GM18507 (cell line): ENCODE measurements at places on chromosomes 11 and 22.

DNA sequence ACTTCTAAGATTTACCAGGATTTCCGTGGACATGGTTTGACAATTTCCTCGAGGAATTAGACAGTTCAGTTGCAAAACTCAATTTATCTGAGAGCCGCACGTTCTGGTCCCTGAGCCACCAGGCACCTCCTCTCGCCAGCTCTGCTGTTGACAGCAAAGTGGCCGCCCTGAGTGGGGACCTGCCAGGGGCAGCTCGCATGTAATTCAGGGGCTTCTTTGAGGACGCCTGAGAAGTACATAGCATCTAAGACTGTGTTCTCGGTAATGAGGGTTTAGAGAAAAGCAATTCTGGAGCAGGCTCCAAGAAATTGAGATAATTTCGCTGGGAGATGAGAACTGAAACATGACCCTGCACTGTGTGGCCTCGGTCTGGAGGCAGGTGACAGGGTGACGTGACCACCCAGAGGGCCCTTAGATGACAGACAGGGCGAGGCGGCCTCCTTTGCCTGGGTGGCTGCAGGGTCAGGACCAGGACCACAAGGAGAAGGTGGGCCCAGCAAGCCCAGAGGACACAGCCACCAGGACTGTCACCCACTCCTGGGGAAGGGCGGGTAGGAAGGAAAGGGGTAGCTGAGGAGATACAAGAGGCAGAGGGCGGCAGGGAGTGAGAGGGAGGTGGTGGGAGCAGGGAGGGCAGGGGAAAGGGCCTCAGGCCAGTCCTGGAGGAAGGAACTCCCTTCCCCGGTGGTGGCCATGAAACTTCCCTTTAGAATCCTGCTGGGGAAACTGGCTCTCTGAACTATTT lies 55.0 kb downstream of the RTL6 start:
- no peak for DNase-seq

DNA sequence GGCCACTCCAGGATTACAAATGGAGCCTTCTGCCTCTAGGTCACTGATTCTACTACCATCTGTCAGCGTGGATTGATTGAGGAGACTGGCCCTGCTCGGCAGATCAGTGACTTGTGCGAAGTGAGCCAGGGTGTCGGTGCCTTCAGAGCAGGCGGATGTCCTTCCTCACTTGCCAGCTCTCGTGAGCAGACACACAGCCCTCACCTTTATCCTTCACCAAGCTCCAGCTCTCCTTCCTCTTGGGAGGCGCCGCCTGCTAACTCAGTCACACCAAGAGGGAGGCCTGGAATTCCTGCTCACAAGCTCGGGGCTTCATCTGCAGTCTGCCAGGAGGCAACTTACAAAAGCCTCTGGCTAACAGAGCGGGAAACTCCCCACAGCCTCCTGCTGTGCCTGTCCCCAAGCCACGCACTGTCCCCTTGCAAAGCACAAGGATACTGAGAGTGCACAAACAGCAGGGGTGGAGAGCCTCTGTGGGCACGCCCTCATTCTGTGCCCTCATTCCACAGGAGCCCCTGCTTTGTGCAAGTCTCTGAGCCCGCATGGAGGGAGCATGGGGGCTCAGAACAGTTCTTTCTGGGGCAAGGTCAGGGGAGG lies 3.5 kb upstream of the TCF20 start:
- no peak for DNase-seq

DNA sequence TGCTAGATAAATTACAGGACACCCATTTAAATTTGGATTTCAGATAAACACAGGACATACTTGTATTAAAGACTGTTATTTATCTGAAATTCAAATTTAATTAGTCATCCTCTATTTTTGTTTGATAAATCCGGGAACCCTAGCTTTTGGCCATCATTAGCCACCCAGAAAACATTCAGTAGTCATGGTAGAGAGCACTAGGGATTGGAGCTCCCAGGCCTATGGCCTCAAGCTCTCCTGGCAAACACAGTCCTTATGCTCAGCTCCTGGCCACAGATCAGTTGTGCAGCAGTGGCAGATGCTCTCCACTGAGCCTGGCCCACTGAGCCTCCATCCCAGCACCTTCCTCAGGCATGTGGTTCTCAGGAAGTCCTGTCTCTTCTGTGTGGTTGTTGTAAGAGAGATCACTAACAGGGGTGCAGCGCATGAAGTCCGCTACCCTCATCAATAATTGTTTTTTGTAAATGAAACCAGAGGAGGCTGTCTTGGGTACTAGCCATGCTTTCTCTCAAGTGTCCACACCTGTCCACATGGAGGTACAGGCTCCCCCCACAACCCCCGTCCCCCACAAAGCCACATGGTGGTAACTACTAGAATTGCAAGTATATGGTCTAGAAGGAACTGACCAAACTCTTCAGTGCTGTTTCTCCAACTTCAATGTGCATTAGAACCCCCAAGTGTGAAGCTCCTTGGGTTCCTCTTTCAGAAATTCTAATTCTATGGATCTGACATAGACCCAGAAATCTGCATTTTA lies 1.1 kb upstream of the IRAG1 start:
- no peak for DNase-seq

- DNase-seq: no peak
Measured at GRCh38 chr11:111748035-111748804, 18.0 kb downstream of the PPP2R1B start.

- DNase-seq: no peak
Measured at GRCh38 chr11:46856605-46857343, 10.7 kb upstream of the CKAP5 start.

DNA sequence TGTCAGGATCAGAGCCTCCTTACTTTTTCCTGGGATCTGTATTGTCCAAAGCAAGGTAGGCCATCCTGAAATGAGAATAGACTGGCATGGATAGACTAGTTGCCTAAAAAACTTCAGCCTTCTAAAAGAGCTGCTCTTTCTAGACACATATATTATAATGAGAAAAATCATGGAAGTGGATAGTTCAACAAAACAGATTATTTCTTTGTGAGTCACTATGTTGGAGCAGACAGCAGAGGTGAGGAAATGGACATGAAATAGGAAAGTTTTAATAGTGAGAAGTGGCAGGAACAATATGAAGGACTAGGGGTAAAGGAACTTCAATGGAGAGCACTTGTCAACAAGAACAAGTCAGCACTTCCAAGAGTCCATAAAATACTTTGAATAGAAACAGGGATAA lies 101.9 kb upstream of the ANO3 start:
- DNase-seq: no peak

GRCh38 chr22:31343235-31344191 lies 2.6 kb downstream of the PATZ1 start:
- no peak for DNase-seq

DNA sequence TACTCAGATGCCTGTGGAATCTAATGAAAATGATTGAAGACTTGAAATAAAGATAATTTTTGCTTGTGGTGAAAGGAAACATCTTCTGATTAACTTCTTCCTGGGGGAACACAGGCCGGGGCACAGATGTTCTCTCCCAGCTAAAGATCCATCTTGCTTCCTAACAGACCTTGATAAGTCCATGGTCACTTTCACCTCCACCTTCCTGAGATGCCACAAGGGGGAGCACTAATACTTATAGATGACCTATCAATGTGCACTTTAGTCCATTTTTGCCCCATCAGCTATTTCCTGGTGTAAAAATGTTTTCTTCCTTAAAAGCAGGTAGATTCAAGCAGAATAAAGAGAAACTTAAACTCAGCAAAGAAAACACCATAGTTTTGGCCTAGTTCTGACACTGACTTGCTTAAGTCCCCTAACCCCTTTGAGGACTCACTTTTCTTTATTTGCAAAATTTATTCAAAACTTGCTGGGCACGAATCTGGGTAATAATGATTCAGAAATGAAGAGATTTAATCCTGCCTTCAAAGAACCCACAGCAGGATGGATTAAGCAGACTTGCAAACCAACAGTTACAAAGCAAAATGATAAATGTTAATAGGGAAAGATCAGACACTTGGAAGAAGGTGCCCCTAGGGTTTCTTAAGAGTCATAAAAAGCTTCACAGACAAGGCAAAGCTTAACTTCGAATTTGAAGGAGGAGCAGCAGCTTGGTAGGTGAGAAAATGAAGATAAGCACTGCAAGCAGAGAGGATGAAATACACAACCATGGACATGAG lies 158.7 kb downstream of the RAB38 start:
- peak; percentile 1 for DNase-seq
